Ureter (tissue), 1 donor: ENCODE measurements at places on chromosomes 11 and 22.

DNA sequence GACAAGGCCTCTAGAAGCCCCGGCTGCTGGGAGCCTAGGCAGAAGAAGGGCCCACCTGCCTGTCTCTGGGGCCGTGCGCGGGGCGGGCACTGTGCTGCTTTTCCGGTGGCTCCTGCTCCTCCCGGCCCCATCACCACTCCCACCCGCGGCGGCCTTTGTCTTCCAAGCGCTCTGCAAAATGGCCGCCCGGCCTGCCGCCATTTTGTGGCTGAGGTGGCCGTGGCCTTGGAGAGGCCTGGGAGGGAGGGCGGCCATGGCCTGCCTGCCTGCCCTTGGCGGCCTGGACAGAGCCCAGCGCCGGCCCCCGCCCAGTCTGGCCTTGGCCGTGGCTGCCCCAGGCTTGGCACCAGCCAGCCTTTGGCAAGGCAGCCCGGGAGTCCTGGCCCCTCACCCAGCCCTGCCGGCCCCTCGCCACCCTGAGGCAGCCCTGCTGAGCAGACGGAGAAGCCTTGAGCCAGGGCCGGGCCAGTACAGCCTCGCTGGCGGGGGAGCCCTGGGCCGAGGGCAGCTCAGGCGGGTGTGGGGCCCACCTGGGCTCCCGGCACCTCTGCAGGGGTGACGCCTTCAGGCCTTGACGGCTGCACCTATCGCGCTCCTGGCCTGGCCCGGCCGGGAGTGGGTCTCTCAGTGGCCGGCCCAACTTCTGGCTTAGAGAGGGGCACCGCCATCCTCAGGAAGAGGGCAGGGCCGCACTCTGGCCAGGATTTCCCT lies 46.0 kb upstream of the PPARA start:
- DNase-seq, result no peak

DNA sequence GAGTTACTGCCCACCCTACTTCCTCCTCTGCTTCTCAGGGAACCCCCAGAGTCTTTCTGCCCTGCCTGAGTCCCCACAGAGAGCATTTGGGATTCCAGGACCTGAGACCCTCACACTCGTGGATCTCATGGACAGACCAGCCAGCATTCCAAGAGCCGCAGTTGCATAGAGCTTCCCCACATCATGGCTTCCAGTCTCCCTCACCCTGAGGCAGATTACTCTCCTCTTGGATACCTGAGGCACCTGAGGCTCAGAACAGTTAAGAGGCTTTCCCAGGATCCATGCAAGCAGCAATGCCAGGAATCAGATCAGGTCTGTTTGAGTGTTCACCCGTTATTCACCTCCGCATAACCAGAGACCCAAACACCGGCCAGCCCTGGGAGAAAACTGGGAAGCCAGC lies 102.2 kb downstream of the TRIM29 start:
- no peak for DNase-seq

GRCh38 chr22:43319661-43320486 lies 23.3 kb downstream of the SCUBE1 start:
- no peak for DNase-seq

DNA sequence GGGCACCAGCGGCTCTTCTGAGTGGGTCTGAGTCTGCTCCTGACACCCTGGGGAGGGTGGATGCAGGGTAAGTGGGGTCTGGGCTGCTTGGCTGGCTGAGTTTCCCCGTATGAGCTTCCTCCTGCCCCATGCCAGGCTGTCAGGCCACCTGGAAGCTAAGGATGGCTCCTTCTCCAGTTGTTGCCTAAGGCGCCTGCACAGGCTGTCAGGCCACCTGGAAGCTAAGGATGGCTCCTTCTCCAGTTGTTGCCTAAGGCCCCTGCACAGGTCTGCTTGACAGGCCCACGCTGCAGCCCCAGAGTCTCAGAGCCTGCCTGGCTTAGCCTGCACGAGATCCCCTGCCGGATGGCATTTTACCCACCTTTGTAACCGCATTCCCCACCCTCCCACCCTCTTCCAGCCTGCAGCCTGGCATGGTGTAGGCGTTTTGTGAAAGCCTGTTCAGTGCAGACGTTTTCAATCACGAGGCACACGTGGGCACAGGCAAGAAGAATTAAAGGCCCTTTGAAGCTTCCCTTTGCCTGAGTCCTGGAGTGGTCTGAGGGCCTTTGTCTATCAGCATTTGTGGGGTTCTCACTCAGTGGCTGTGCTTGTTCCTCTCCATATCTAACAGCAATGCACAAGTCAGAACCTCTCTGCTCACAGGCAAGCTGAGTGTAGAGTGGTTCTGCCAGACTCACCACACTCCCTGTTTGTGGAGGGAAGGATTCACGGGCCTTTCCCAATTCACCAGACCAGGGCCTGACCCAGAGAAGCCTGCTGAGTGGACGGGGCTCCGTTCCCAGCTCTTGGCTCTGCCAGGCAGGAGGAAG lies 40.2 kb upstream of the B3GAT1 start:
- no peak for DNase-seq

DNA sequence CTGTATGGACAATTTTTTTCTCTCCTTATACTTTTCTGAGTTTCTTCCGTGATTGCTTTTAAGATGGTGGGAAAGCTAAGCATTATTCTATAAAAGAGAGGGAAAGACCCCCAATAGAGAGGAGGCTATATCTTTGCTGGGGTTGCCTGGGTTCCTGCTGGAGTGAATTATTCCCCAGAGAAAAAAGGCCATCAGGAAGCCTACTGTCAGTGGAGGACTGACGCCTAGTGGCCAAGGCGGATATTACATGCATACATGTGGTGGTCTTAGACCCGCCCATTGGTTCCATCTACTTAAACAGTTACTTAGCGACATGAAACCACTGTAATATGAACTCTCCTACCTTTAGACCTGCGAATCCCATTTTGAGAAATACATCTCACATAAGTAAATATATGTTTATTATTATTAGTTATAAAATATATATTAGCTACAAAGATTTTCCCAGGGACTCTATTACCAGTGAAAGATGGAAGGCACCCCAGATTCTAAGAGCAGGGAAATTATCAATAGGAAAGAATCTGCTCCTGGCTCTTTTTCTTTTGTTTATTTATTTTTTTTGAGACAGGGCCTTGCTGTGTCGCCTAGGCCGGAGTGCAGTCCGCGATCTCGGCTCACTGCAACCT lies 15.7 kb upstream of the PGA3 start:
- DNase-seq, result peak; percentile 68

DNA sequence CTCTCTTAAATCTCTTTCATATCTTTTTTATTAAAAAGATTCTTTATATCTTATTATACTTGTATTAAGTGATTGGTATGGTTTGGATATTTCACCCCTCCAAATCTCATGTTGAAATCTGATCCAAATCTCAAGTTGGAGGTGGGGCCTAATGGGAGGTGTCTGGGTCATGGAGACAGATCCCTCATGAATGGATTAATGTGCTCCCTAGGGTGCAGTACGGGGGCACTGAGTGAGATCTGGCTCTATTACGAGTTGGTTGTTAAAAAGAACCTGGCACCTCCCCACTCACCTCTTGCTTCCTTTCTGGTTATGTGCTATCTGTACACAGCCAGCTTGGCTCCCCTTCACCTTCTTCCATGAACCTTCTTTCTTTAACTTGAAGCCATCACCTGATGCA lies 149.6 kb downstream of the CWF19L2 start:
- no peak for DNase-seq

GRCh38 chr11:75155570-75156422 lies 4.9 kb downstream of the SLCO2B1 start:
- DNase-seq, result no peak

DNA sequence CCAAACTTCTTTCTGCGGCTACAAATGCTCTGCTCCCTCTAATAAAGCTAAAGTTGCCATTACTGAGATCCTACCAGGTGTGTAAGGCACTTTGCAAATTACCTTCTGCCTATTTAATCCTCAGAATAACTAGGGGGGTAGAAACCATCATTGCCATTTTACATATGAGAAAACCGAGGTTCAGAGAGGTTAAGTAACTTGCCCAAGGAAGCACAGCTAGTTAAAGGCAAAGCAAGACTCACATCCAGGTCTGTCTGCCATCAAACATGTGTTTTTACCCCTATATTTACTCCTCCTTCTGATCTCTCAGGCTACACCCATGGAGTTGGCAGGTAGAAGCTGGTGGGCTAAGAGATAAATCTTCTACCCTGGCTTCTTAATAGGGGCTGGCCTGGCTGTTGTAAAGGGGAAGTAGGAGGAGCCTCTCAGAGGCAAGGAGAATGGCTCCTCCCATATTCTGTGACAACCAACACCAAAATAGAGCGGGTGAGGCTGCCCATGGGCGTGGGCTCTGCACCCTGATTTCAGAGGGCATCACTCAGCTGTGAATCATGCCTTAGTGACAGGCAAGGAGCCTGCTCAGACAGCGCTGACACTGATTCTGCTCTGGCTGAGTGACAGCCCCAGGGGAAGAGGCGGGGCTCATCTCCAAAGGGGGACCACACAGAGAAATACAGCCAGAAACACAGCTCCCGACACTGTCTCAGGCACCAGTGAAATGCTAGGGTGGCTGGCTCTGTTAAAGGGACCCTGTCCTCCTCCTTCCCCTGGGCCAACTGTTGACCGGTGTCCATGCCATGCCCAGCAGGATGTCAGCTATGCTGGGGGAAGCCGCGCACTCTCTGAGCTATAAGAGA lies 106.8 kb downstream of the ABTB2 start:
- peak; percentile 54 for DNase-seq

DNA sequence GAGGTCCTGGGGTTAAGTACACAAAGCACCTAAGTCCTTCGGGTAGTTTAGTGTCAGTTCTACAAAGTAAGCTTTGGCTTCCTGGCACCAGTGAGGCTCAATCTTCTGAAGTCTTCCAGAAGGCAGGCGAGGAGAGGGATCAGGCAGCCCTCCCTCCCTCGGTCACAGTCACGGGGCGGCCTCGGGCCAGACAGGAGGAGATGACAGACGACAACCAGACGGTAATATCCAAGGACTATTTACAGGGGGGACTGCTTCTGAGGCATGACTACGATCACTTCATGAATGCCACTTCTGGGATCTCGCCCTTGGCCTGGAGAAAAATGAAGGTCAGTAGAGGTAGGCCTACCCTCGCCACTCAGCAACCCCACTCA lies 383 bp upstream of the TMEM223 start:
- no peak for DNase-seq

DNA sequence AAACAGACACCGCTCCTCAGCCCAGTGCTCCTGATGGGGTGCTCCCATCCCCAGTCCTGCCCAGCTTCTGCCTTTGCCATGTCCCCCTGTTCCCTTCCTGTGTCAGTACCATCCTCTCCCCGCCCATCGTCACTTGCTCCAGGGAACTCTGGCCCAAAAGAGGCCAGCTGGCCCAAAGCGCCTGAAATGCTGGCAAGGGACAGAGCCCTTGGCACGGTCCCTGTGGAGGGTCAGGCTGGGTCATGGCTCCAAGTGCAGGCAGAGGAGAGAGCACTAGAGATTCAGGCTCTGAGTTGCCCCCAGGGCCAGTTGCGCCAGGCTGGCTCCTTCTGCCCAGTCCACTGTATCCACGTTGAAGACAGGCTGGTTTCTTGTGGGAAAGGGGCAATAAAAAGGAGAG lies 8.4 kb upstream of the HDHD5 start:
- DNase-seq, result no peak

DNA sequence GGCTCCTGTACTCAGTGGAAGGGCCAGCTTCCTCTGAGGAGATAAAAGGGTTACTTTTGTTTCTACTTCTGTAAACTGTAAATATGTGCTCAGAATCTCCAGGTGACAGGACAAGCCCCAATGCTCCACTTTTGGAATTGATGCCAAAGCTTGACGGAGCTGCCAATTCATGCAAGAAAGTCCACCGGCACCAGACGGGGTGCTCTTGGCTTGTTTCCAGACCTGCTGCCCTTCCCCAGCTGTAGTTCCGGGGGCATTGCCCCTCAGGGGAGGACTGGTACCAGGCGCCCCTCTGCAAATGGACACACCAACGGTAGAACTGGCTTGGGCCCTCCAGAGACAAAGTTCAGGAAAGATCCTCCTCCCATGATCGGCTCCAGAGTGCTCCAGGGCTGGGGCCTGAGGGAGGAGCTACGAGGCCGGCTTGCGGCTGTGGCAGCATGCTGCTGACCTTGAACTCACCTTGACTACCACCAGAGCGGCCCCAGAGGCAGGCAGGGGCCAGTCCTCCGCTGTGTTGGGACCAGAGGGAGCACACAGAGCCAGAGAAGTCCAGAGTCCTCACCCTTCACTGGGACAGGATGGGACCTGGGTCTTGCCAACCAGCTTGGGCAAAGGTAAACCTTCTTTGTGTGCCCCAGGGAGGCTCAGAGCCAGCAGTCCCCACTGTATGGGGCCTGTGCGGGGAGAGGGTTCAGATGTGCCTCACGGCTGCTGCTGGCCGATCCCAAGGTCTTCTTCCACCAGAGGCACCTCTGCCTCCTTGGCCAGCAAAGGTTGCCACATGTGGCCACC lies 17.8 kb upstream of the OAF start:
- no peak for DNase-seq

DNA sequence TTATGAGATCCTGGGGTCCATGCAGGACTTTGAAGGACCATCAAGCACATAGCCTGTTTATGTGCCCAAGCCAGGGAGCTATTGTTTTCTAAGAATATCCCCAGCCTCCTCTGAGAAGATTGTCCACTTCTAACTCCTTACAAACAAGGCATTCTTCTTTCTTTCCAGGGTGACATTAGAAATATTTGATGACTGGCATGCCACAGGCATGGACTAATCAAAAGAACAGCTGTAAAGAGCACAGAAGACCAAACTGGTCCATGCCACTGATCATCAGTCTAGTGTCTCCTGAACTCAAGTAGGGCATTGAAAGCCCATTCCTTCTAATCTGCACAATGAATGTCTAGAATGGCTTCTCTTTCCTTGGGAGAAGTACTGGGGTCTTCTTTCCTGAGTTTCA lies 24.9 kb upstream of the LMO2 start:
- DNase-seq, result no peak

DNA sequence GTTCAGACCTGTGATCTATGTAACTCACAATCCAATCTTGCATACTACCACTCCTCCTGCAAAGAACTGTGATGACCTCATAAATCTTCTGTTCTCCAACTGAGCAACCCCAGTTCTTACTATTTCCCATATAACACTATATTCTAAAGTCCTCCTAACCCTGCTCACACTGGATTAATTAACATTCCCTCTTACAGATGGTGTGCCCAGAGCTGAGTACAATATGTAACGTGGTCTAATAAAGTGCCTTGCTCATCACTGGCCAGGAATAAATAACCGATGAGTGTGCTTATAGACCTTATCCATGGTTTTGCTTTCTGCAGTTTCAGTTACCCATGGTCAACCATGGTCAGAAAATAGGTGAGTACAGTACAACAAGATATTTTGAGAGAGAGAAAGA lies 28.6 kb downstream of the PRCP start:
- no peak for DNase-seq

DNA sequence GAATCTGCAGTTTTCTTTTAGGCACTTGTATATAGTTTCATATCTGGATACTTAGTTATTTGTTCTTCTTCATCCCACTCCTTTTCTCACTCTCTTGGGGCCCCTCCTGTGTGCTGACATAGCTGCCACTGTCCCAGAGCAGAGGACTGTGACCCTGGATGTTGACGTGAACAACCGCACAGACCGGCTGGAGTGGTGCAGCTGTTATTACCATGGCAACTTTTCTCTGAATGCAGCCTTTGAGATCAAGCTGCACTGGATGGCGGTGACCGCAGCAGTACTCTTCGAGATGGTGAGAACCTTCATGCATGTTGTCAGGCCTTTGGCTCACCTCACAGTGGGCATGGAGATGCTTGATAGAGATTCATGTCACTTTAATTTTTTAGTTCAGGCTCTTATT lies 50.9 kb upstream of the YWHAH start:
- no peak for DNase-seq
